CD4-positive, alpha-beta T cell treated with Interleukin-6 at 100 ng/mL for 8 hours (primary cell): ENCODE measurements at places on chromosomes 3 and 15.

GRCh38 chr15:28978011-28978378 lies 92.2 kb downstream of the APBA2 start:
- DNase-seq = no peak

- no peak for DNase-seq
Observed at GRCh38 chr3:186732169-186732766, 15.1 kb downstream of the KNG1 start.

- no peak for DNase-seq
Observed at GRCh38 chr3:152317956-152318355, 49.2 kb downstream of the MBNL1 start.

DNA sequence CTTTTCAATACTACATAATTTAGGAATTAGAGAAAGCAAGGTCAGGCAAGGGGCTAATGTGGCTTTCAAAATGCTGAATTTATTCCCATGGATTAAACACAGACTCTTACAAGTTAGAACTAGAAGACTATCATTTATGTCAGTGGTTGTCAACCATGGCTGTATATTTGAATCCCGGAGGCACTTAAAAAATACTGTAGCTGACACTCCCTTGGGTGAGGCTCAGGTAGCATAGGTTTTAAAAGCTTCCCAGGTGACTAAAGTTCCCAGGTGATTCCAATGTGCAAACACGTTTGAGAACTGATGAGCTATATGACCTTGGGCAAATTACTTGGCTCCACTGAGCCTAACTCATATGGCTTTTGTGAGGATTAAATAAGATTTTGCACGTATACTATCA lies 29.6 kb downstream of the AAGAB start:
- DNase-seq = no peak

DNA sequence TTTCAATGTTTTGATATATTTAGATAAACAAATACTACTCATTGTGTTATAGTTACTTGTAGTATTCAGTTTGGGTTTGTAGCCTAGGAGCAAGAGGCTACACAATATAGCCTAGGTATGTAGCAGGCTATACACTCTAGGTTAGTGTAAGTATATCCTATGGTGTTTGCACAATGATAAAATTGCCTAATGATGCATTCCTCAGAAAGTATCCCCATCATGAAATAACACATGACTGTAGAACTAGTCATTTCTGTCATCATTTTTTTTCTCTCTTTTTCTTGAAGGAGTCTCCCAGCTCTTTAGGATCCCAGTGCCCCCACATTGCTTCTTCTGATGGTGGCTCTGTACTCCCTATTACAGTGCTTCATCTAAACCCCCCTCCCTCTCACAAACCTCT lies 157.7 kb upstream of the CADPS start:
- no peak for DNase-seq

- DNase-seq = no peak
Observed at GRCh38 chr3:177589911-177590381, 392.7 kb upstream of the TBL1XR1 start.

DNA sequence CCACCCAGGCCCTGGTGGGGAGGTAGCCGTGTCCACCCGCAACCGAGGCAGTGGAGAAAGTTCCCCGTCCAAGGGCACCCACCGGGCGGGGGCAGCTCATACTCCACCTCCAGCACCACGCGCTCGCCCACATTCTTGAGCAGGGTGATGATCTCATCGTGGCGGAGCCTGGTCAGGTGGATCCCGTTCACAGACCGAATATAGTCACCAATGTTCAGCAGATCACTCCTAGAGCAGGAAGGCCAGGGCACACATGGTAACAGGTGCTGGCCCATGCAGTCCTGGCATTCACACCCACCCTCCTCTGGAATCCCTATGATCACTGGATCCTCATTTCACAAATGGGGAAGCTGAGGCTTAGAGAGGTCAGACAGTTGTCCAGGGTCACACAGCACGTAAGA lies 15.8 kb downstream of the GRIP2 start:
- DNase-seq = no peak

GRCh38 chr3:39208463-39209055 lies 16.2 kb upstream of the XIRP1 start:
- peak; percentile 36 for DNase-seq

DNA sequence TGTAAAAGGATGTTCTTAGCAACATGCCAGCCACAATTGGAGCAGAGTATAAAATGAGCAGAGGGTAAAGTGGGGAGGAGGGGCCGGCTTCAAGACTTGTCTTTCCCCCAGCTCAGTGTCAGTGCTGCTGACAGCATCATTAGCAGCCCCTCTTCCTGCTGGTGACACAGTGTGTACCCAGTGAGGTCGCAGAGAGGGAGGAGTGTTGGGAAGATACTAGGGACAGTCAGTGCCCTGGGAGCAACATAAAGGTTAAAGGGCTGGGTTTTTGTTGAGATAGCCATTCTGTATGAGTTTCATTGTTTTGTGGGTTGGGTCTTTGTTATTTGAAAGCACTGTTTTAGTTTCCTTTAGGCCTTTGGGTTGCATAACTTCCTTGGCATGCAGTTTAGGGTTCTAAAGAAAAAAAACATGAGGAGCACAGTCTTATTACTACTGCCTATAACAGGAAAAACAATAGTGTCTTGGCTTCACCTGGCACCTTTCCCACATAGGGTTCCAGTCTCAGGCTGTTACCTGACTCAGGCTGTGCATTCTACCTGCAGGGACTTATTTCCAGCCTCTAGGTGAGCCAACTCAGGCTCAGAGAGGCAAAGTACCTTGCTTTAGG lies 94.1 kb upstream of the SKOR1 start:
- DNase-seq = no peak

GRCh38 chr15:40958723-40959122 lies 5.5 kb downstream of the CHAC1 start:
- no peak for DNase-seq

DNA sequence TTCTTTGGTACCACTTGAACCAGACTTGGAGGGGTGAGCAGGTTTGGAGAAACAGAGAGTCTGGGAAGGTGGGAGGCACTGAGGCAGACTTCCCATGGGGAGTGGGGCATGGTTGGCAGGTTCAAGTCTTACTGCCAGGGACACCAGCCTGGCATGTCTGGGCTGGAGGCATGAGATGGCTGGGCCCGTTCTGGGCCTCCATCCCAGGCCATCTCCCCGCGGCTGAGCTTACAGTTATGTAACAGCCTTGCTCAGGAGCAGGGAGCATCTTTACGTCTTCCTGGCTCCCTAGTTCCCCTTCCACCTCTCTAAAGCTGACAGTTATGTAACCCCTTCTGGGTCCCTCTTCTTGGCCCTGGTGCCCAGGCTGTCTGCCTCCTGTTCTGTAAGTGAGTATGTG lies 12.4 kb downstream of the VIPR1 start:
- DNase-seq = no peak

GRCh38 chr3:109385442-109386318 lies 48.3 kb upstream of the DPPA4 start:
- DNase-seq = no peak

- DNase-seq = no peak
Observed at GRCh38 chr15:101810456-101810855, 1.5 kb upstream of the OR4F15 start.

GRCh38 chr3:158810823-158811724 lies 9.2 kb downstream of the MFSD1 start:
- no peak for DNase-seq

- DNase-seq = no peak
Observed at GRCh38 chr15:77532846-77533245, 99.9 kb downstream of the LINGO1 start.

DNA sequence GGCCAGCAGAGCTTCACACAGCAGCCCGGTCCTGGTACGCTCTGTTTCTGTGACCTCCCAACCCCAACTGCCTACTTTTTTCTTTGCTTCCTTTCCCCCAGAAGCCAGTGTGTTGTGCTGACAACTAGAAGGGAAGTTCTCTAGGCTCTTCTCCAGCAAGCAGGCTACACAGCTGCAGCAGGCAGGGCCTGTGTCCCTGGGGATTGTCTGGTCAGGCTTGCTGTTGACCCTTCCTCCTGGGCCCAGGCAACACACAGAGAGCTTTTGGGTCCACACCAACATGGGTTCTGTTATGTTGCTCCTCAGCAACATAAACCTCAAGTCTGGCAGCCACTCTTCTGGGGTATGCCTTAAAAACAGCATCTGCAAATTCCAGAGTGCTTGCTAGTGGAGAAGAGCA lies 36.2 kb upstream of the TSPAN3 start:
- no peak for DNase-seq

- no peak for DNase-seq
Observed at GRCh38 chr3:45679805-45680204, 9.4 kb upstream of the SACM1L start.

GRCh38 chr15:68234060-68234459 lies 4.5 kb upstream of the CLN6 start:
- DNase-seq = no peak

DNA sequence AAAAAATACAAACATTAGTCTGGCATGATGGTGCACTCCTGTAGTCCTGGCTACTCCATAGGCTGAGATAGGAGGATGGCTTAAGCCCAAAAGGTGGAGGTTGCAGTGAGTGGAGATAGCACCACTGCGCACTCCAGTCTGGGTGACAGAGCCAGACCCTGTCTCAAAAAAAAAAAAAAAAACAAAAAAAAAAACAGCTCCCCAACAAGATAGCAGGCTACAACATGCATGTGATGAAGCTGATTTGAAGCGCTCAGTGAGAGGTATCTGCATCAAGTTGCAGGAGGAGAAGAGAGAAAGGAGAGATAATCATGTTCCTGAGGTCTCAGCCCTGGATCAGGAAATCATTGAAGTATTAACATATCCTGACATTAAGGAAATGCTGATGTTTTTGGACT lies 608 bp upstream of the PPCDC start:
- no peak for DNase-seq

- DNase-seq = no peak
Observed at GRCh38 chr15:87623832-87624231, 632.7 kb downstream of the NTRK3 start.

DNA sequence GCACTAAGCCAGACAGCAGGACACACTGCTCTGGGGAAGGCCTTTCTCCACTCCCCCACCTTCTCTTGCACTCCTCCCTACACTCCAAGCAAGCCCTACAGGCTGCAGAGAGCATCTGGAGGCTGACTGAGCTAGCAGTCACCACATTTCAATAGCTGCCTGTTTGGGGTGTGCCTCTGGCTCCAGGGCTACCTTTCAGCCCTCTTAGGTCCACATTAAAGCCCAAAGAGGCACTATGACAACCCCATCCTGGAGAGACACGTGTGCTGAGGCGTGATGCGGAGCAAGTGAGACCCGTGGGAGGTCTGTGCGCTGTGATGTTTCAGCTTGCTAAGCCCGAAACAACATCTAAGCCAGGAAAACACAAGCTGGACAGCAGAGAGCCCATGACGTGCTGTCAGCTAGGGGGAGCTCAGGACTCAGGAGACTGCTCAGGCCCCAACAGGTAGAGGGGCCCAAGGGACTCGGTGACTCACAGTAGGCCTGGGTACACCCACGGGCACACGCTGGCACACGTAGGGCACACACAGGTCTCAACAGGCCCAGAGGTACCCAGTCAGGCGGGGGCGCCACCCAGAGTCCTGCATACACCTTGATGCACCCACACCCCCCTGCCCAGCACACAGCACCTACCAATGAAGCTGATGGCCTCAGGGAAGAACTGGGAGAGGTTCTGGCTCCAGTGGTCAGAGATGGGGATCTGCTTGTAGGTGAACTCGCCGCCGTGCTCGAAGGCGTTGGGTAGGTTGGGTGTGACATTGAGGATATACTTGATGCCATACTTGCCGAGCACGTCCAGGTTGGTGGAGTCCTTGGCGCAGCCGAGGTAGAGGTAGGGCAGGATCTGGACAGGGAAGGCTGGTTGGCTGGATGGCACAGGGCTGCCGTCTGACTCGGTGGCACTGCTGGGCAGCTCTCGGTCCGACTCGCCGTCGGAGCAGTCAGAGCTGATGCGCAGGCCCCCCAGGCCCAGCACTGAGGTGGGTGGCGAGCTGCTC lies 2.8 kb downstream of the DUSP7 start:
- peak; percentile 36 for DNase-seq

- DNase-seq = no peak
Observed at GRCh38 chr3:69250014-69250413, 127.6 kb upstream of the LMOD3 start.

DNA sequence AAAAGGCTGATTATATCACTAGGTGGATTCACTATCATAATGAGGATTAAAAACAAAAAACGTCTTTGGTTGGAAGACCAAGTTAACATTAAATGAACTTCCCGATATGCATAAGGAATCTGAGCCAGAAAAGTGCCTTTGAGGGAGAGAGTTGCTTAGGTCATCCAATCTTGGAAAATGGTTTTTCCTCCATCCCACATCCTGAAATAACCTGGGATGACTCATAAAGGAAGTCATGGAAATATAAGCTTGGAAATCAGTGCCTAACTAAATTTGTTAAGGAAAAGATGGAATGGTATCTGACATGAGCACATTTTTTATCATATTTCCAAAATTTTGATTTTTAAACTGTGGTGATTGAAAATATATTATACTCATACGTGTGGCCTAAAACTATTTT lies 66.0 kb downstream of the KBTBD8 start:
- no peak for DNase-seq

- DNase-seq = no peak
Observed at GRCh38 chr3:14280326-14280725, 101.7 kb downstream of the LSM3 start.

GRCh38 chr15:96992817-96993216 lies 662.3 kb downstream of the NR2F2 start:
- no peak for DNase-seq

DNA sequence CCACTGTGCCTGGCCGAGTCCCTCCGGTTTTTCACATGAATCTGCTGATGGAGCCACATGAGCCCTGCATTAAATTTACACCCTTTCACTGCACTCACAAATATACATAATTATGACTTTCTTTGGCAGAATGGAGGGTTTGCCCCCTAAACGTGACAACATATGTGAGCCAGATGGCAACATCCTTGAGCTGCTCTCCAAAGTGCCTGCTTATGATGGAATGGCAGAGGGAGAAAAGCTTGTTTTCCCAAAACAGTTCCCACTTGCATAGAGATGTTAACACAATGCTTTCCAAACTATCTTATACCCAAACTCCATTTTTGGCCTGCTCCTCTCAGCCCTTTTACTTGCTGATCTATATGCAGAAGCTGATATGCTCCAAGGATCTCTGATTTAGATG lies 54.9 kb downstream of the ABCC5 start:
- DNase-seq = no peak

DNA sequence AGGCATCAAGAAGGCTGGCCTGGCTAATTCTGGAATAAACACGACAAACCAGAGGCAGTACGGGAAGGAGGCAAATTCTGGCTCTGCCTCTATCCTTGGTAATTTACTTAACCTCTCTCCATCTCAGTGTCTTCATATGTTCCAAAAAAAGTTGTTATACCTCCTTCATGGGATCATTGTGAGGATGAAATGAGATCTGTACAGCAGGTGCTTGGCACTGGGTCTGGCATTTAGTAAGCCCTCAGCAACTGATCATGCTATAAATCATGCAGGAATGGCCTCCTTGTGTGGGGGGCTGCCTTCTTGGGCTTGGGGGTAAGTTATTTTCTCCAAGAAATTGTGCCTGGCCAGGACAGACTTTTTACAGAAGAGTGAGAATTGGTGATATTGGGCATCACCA lies 38.3 kb upstream of the TRA2B start:
- no peak for DNase-seq

DNA sequence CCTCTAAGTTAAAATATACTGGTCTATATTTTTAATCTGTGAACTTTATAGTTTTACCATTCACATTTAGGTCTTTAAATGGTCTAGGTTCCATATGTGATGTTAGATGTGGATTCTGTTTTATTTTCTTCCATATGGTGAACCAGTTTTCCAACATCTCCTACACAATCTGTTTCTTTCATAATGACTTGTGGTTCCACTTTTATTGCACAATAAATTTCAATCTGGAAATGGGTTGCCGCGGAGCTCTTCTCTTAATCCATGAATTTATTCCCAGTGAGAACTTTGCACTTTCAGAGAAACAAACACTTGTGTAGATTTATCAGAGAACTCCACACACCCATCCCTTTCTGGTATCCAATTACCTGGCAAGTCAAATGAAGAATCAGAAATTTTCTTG lies 20.9 kb upstream of the SPPL2A start:
- DNase-seq = no peak
